ENCODE measurements at places on chromosomes 4 and X. TPM values are rescaled to one million over a fixed set of nuclear protein-coding genes. Genes with fewer than 3 reads are reported as not detected.

The HHIP gene
- total RNA-seq = 2.0 TPM

The REELD1 gene
- not detected for total RNA-seq

The ADGRG4 gene
- total RNA-seq = not detected

The GYPA gene
- total RNA-seq = 1.7 TPM

The PHEX gene
- 0.98 TPM for total RNA-seq

The FMR1NB gene
- not detected for total RNA-seq

The ARL9 gene
- total RNA-seq = 2.0 TPM

The GLRA2 gene
- 86.8 TPM for total RNA-seq

The ADH6 gene
- total RNA-seq = not detected

The PABPC5 gene
- 8.9 TPM for total RNA-seq

The AKAP14 gene
- not detected for total RNA-seq

The NAA11 gene
- not detected for total RNA-seq

The SPIN4 gene
- total RNA-seq = 8.9 TPM

The POLN gene
- total RNA-seq = 5.2 TPM

The CYTL1 gene
- total RNA-seq = 0.49 TPM

The BBS12 gene
- 7.4 TPM for total RNA-seq

The ENOPH1 gene
- total RNA-seq = 57.8 TPM

The STK26 gene
- total RNA-seq = 0.98 TPM

The RAB40AL gene
- total RNA-seq = 0.98 TPM

The KLHL13 gene
- total RNA-seq = 35.2 TPM

The CFAP97 gene
- 49.7 TPM for total RNA-seq

The CDX4 gene
- not detected for total RNA-seq

The ALG13 gene
- 45.2 TPM for total RNA-seq

The NDST4 gene
- total RNA-seq = 2.0 TPM

The PAGE1 gene
- 0.49 TPM for total RNA-seq

The HPSE gene
- 0.49 TPM for total RNA-seq

The PCSK1N gene
- 79.4 TPM for total RNA-seq

The STEEP1 gene
- total RNA-seq = 25.1 TPM

The TRAM1L1 gene
- total RNA-seq = 22.1 TPM

The PGAM4 gene
- total RNA-seq = not detected

The MAGEC1 gene
- not detected for total RNA-seq

The PARM1 gene
- total RNA-seq = 6.9 TPM

The SASH3 gene
- 0.49 TPM for total RNA-seq

The TKTL2 gene
- total RNA-seq = 0.49 TPM

The RHOXF2B gene
- not detected for total RNA-seq

The DGAT2L6 gene
- not detected for total RNA-seq

The SERTM2 gene
- total RNA-seq = under 0.01 TPM

The ADAMTS3 gene
- total RNA-seq = 14.8 TPM

The ITIH6 gene
- not detected for total RNA-seq

The MAGEB1 gene
- not detected for total RNA-seq

The KLKB1 gene
- total RNA-seq = 0.74 TPM

The APEX2 gene
- 1.7 TPM for total RNA-seq

The CSAG2 gene
- total RNA-seq = not detected

The NPY1R gene
- 129 TPM for total RNA-seq

The SSX4B gene
- not detected for total RNA-seq

The GPR119 gene
- not detected for total RNA-seq

The AFF2 gene
- 144 TPM for total RNA-seq

The CHIC2 gene
- 22.9 TPM for total RNA-seq
